ENCODE measurements at places on chromosomes 2 and 18.

- DNase-seq = no peak
Observed at GRCh38 chr2:50125246-50125645, 906.7 kb downstream of the NRXN1 start.

- DNase-seq = no peak
Observed at GRCh38 chr2:109064660-109065390, 64.2 kb upstream of the SH3RF3 start.

DNA sequence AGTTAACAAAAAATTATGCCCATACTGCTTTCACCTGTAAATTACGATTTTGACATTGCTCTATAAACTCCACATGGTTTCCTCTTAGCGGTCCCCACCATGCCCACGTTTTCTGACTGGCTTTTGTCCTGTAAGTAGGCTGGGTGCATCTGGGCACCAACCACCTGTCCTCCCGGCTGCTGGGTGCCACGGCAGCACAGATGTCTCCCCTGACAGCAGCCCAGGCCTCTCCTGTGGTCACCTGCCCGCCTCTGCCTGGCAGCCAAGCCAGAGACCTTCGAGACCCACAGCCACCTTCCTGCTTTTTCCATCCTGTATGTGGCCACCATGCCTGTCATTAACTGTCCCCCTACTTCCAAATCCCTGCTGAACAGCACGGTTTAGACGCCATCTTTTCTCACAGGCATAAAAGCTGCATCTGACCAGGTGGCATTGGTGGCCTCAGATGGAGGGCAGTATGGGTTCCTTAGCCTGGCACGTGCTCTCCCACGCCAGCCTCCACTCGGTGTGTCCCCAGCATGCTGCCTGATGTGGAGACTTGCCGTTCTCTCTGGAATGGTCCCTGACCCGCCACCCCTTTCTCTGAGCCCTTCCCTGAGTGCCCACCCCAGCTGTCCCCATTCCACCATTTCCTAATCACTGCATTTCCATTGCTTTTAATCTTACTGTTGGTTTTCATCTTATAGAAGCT lies 18.9 kb downstream of the SNORC start:
- no peak for DNase-seq

DNA sequence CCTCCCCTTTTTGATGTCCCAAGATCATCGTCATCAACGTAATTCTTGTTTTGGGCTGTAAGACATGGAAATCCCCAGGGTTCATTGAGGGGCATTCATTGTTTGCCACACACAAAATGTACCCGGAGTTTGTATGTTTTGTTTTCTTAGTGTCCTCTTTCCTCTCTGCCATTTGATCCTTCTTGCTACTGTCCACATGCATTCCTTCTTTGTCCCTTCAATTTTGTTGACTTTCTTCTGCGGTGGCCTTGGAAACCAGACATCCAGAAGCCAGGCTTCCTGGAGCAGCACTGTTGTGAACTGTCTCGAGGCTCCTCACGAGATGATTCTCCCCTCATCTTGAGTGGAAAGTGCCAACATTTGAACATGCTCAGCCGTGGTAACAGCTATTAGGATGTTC lies 24.8 kb downstream of the IGFBP2 start:
- no peak for DNase-seq

- no peak for DNase-seq
Observed at GRCh38 chr2:26170795-26171194, 2.1 kb upstream of the GAREM2 start.

DNA sequence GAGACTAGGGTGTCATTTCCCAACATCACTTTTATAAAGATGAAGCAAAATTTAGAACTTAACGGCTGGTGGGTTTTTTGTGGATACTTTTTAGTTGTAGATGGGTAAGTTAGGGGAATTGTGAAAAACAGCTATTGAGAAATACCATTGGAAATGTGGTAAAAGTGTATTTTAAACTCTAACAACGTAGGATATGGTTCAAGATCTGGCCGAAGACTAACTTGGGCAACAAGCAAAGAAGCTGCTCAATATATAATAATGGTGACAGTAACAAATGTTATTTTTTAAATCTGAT lies 1.6 kb downstream of the DNAH7 start:
- DNase-seq = no peak

DNA sequence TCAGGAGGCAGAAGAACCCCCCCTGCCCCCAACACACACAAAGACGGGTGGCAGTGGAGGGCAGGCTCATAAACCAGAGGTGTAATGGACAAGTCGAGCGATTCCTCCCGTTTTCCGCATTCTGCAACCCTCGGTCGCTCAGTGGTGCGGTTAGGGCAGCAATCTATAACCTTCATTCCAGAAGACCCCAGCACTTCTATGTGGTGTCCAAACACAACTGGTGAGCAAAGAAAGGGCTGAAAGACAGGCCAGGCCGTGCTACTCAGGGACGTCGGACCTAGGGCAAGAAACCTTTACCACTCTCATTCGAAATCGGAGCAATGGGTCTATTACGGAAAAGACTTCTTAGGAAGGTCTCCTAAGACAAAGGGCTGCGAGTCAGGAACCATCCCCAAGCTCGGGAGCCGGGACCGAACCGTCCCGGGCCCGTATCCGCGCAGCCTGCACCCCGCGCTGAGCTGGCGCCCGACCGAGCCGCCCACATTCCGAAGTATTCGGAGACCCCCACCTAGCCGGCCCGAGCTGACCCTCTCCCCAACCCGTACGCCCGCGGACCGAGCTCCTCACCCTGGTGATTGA lies 568 bp downstream of the ARL5A start:
- peak; percentile 9 for DNase-seq

DNA sequence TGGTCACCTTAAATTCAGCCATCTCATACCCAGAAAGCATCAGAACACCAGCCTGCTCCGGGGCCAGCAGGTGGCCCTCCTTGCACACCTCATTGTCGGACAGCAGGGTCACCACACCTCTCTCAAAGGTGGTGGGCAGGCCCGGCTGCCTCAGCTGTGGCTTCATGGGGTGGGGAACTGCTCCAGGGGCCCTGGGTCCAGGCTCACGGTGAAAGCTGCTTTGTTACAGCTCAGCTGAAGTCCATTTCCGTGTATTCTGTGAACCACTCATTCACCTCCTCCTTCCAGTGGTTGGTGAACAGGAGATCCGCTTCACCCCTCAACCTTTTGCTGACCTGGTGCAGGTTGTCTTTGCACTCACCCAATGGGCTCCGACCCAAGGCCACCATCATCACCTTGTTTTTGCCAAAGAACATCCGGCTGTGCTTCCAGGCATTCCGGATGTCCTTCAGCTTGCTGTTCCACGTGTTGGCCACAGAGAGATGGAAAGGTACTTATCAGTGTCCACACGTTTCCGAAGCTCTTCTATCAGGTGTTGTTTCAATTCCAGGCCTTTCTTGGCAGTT lies 78.6 kb upstream of the LDLRAD4 start:
- DNase-seq = no peak

DNA sequence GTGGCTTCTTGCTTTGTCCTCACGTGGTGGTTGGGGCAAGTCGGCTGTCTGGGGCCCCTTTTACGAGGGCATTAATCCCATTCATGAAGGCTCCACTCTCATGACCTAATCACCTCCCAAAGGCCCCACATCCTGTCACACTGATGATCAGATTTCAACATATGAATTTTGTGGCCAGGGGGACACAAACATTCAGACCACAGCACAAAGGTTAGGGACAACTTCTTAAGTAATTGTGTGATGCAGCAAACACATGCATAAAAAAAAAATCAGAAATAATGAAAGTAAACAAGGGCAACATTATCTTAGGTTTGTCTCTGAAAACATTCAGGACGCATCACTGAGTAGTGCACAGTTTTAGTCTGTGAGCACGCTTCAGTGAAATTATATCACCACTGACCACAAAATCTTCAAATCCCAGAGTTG lies 54.2 kb upstream of the FRZB start:
- DNase-seq = no peak

DNA sequence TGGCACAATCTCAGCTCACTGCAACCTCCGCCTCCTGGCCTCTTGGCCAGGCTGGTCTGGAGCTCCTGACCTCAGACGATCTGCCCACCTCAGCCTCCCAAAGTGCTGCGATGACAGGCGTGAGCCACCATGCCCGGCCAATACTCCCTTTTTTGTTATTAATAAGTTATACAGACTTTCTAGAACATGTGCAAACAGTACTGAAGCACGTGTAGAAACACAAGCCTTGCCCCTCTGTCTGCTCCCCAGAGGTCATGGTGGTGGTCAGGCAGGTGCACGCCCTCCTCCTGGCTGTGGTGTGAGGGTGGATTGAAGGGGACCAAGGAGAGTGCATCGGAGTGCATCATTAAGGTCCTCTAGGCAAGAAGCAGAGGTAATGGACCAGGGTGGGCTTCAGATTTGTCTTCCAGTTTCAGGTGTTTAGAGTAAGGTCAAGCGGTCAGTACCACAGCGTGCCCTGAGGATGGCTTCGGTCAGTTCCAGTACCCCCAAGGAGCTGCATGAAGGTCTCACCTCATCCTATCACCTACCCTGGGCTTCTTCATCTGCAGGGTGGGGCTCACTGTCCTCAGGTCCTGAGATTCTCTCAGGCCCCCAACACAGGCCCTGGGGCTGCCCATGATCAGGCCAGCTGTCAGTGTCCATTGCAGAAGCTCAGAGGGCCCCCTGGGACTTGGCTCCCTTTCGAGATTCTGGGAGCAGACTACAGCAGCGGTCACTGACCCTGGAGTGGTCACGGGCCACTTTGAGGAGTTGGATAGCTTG lies 124.3 kb downstream of the GLI2 start:
- no peak for DNase-seq

GRCh38 chr2:88753833-88754584 lies 62.5 kb downstream of the RPIA start:
- DNase-seq = no peak

DNA sequence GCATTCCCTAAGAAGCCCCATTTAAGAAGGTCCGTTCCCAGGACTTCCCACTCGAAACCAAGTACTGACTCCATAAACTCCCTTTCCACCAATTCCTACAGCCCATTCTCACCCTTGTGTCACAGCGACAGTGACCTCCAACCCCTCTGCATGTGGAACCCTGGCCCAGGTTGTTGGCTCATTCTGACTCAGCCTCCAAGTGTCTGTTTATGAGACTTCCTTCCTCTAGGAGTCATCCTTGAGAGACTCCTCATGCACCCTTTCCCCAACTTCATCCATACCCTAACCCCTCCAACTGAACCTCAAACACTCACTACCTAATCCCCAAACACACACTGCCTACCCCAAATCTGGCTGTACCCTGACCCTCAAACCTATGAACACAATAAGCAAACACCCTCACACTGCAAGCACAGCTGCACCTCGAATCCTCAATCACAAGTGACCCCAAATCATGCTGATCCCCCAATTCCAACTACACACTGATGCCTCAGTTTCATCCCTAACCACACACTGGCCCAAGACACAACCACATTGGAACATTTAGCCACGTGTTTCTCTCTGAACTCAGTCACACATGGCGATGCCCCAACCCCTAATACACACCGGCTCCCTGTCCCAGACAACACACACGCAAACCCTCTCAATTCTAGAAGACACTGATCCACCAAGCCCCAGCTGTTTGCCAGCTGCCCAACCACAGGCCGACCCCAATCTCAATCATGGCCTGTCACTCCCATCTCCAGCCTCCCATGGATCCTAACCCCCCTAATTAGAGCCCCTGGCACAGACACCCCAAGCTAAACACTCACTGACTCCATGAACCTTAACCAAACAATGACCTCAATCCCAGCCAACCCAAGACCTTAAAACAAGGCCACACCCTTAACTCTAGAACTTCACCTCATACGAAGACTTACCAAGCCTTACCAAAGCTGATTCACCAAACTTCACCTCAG lies 219.6 kb downstream of the CYP26B1 start:
- DNase-seq = no peak

DNA sequence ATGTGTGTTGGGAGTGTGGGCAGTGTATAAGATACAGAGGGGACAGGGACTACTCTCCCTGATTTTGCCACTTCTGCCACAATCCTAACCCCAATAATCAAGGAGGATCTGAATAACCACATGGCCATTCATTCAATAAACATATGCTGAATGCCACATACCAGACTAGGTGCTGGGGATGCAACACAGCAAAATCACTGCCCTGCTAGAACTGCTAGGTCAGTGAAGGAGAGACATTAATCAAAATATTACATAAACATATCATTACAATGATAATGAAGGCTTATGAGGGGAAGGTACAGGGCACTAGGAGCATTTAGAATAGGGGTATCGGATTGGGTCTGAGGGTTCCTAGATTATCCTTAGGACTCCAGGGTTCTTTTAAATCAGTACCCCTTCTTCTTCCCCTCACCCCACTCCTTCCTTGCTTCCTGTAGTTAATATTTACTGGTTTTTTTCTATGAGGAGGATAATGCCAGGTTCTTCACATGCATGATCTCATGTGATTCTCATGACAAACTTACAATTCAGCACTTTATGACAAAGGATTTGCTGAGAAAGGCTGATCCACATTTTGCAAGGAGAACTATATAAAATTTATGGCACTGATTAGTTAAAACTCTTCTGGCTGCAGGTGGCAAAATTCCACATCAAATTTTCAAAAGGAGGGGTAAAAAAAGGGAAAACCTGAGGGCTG lies 56.4 kb upstream of the PCBP1 start:
- DNase-seq = no peak

DNA sequence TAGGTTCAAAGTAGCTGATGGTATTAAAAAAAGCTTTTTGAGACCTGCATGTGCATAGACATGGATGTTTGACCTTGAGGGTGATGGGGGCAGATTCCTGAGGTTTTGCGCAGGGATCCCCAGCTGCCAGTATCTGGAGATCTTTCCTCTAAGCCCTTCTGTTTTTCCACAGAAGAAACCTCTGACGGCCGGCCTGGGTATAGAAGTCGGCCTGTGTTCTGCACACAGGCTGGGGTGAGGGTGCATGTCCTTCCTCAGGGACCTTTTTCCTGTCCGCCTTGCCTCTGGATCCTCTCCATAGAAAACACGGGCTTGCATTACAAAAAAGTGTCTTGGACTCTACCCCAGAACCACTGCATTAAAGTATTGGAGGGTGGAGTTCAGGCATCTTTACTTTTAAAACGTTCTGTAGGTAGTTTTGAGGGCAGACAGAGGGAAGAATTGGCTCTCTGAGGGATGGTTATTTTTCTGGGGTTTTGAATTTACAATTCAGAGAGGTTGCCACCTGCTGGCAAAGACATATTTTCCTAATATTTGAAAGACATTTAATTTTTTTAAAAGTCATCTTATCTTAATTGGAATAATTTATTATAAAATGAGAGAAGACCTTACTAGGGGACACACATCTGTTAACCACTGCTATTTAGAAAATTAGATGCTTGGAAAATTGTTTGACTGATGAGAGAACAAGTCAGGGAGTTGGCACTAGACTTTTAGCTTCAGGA lies 350.6 kb downstream of the DCDC2C start:
- DNase-seq = no peak

- no peak for DNase-seq
Observed at GRCh38 chr18:11118051-11118766, 31.2 kb downstream of the PIEZO2 start.
